ENCODE measurements at places on chromosomes 2 and 18.
A peak's percentile ranks its signal among the peaks of the same experiment; 100 is the strongest.

GRCh38 chr2:15049096-15049993 lies 416.8 kb downstream of the LRATD1 start:
- no peak for DNase-seq

DNA sequence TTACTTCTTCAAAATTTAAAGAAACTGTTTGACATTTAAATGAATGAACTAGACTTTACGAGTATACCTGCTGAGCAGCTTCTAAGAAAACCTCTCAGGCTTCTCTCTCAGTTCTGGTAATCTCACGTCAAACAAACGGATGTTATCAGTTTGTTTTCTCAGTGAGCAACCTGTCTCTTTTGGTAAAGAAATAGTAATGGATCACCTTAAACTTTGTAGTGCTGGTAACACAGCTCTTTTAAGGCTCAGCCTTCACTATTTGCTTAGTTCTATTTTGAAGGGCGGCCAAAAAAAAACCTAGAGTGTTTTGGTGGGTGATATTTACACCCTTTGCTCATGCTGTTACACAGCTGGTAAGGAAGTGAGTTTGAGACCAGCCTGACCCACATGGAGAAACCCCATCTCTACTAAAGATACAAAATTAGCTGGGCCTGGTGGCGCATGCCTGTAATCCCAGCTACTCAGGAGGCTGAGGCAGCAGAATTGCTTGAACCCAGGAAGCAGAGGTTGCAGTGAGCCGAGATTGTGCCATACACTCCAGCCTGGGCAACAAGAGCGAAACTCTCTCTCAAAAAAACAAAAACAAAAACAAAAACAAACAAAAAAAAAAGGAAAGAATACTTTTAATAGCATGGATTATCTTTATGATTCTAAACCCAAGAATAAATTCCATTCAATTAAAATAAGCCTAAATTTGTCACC lies 15.9 kb downstream of the FN1 start:
- no peak for DNase-seq

- no peak for DNase-seq
Measured at GRCh38 chr18:55452123-55452611, 135.8 kb downstream of the TCF4 start.

- no peak for DNase-seq
Measured at GRCh38 chr18:63112706-63113105, 206.9 kb downstream of the BCL2 start.

GRCh38 chr2:215764441-215765048 lies 248.8 kb downstream of the MREG start:
- DNase-seq: no peak

DNA sequence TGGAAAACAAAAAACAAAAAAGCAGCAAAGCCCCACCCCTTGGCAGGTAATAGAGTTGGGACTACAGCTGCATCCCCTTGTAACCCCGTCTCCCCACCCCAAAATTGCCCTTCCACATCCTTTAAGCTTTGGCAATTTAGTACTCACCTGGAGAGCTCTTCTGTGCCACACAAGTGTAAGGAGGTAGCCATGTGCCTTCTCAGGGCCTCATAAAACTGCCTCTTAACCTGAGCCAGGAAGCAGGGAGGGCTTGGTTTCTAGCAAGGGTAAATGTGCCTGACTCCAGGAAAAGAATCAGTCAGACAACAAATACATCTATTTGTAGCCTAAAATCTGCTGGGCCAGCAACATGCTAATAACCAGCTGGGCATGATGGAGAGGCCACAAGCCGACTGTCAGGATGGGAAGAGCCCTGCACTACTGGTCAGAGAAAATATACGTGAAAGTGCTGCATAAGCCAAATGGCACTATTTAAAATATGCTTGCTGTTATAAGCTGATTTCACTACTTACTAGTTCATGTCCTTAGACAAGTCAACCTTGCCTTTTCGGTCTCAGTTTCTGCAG lies 46.3 kb downstream of the NOP58 start:
- no peak for DNase-seq

GRCh38 chr2:71070294-71071093 lies 2.0 kb downstream of the NAGK start:
- DNase-seq: no peak

GRCh38 chr18:8816816-8817215 lies 111.5 kb downstream of the MTCL1 start:
- DNase-seq: no peak

- DNase-seq: no peak
Measured at GRCh38 chr2:31274401-31275075, 40.6 kb downstream of the EHD3 start.

DNA sequence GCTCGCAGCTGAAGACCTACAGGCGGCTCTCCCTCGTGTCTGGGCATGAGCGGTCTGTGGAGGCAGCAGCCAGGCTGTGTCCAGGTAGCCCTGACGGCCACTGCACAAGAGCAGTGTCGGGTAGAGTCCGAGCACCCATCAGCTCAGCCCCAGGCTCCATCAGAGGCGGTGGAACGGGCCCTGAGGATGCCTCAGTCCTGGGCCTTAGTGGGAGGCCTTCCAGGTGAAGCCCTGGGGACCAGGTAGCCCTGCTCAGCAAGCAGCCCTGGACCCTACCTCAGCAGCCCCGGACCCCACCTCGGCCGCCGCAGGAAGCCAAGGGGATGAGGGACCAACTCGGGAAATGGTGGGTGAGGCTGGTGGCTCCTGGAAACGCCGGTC lies 21.3 kb upstream of the KLF11 start:
- DNase-seq: no peak

GRCh38 chr2:105403783-105404698 lies 5.2 kb upstream of the FHL2 start:
- no peak for DNase-seq

- DNase-seq: no peak
Measured at GRCh38 chr2:7886666-7887065, 795.2 kb upstream of the ID2 start.

DNA sequence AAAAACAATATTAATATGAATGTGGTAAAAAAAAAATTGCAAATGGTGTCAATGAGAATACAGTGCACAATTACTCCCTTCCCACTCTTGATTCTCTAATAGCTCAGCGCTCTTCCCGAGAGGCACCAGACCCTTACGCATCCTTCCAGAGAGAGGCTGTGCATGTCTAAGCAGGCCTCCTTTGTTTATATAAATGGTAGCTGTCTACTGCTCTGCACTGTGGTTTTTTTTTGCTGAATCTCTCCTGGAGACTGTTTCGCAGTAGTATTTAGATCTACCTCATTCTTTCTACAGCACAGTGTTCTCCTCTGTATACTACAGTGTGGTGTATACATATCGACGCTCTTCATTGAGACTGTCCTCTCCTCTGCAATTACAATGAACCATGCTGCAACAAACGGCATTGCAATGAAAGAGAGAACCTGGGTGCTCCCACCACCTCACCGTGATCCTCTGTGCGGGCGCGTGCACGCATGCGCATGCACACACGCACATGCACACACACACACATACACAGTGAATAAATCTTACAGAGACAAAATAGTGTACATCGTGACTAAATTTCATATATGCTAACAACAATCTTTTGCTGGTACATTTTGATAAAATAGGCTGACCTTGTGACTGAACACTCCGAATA lies 19.4 kb downstream of the SEPTIN10 start:
- DNase-seq: no peak

DNA sequence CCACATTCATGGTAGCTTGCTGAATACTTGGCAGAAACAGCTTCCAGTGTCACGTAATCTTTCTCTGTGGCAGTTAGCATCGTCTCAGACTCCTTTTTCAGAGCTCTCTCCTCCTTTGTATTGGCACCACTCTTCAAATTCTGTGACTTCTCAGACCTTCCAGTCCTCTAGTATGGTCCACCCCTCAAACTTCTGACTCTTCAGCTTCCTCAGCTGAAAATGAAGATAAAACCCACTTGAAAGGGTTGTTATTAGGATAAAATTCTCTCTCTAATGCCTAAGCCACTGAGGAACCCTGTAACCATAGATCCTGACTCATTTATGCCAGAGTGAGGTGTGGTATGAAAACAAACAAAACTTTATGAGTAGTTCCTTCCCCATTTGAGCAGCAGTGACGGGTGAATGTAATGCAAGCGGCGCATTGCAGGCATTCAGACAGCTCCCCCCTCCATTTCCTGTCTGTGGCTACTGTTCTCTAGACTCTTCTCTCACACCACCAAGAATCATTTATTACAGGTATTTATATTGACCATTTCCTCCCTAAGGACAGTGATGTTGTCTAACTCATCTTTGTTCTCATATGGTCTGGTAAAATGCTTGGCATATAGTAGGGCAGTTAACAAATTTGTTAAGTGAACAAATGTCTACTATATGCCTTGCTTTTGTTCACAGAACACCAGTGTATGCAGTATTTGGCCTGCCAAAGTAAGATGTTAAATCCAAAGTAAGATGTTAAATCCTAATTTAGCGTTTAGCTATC lies 35.3 kb downstream of the GALNT1 start:
- peak; percentile 13 for DNase-seq

DNA sequence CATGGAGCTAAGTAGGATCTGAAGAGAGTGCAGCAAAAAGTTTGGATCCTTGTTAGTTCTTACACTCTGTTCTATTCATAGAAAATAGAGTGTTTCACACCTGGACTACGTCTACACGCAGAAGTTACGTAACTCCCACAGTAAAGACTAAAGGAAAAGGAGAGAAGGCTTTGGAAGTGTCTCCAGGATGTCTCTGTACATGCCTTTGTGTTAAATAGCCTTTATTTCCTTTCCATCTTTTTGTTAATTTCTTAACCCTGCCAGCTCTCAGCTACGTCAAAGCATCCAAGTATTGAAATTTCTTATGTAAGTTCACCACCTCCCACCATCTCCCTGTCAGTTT lies 8.4 kb downstream of the DTNB start:
- no peak for DNase-seq

DNA sequence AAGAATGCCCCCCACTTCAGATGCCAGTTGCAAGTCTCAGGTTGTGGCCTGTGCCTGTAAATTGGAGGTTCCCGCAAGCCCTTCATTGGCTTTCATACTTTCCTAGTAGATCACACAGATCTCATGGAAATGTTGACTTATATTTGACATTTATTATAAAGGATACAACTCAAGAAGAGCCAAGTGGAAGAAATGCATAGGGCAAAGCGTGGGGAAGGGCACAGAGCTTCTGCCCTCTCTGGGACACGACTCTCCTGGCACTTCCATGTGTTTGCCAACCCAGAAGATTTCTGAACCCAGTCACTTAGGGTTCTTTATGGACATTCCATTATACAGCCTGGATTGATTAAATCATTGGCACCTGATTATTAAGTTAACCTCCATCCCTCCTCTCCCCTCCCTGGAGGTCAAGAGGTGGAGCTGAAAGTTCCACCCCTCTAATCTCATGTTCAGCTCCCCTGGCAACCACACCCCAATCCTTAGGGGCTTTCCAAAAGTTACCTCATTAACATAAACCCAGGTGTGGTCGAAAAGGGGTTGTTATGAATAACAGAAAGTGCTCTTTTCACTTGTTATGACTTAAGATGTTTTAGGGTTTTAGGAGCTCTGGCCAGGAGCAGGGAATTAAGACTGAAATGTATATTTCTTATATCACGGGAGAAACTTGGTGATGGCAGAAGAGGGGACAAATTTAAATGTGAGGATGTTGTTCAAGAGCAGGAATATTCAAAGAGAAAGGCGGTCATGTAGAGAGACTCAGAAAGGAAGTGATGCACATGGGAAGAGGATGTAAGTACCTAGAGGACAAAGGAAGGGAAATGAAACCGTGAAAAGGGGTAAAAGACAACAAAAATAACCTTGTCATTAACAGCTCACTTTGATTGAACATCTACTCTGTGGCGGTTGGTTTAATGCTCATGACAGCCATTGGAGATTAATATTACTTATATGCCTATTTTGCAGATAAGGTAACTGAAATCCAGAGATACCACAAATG lies 31.8 kb downstream of the SP100 start:
- DNase-seq: no peak

DNA sequence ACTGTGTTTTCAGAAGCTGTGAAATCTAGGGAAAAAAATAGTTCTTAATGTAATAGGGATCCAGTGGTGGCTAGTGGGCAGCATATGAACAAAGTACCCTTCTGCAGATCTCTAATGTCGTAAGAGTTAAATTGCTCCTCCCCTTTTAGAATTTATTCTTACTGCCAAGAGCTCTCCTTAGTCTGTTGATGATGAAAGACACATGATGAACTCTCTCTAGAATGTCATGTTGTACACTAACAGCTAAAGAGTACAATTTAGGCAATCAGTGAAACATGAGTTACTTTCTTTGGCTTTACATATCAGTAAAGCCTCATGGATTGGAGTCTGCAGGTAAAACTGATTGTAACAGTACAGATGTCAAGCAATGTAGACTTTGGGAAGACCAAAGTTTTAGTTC lies 84.2 kb downstream of the SLC39A10 start:
- no peak for DNase-seq

- DNase-seq: no peak
Measured at GRCh38 chr2:197274349-197274748, 36.2 kb downstream of the ANKRD44 start.

DNA sequence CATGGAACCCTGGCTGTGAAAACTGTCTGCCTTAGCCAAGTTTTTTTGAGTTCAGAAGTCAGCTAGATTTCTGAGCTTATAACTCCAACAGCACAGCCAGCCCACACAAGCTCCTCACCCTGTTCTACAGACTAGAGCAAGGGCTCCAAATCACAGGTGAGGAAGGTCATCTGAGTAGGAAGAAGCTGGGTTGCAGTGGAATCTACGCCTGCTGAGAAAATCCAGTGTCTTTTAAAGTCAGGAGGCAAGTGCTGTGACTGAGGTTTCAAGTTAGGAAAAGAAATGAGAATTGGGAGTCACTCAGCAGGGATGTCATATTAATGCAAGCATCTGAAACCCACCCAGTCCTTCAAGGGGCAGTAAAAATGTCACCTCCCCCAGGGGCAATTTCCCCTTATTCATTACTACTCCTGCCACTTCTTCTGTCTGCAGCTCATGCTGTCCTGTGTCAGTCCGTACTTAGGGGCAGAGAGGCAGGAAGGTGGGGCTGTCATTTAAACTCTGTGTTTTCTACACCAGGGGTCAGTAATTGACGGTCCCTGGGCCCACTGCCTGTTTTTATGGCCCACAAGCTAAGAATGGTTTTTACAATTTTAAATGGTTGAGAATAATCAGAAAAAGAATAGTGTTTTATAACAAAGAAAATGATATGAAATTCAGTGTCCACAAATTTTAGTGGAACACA lies 551.1 kb downstream of the BCL11A start:
- no peak for DNase-seq

GRCh38 chr2:165401285-165401852 lies 68.1 kb upstream of the CSRNP3 start:
- DNase-seq: no peak

GRCh38 chr2:6418291-6418690 lies 447.4 kb downstream of the CMPK2 start:
- no peak for DNase-seq

DNA sequence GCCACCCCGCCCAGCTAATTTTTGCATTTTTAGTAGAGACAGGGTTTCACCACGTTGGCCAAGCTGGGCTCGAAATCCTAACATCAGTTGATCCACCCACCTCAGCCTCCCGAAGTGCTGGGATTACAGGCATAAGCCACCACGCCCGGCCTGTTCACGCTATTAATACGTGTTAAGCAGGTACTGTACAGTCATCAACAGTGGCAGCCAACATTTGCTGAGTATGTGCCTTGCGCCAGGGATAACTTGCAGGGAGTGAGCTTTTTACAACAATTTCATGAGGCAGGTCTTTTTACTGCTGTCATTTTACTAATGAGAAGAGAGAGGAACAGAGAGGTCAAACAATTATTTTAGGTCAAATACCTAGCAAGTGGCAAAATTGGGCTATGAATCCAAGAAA lies 115.2 kb downstream of the AP1S3 start:
- no peak for DNase-seq

GRCh38 chr2:25021791-25022362 lies 20.0 kb upstream of the EFR3B start:
- DNase-seq: no peak

All from activated CD8-positive, alpha-beta memory T cell treated with anti-CD3 and anti-CD28 coated beads for 48 hours (primary cell).